ENCODE measurements at places on chromosomes 2 and 18. TPM values are rescaled to one million over a fixed set of nuclear protein-coding genes. Genes with fewer than 3 reads are reported as not detected.

DNA sequence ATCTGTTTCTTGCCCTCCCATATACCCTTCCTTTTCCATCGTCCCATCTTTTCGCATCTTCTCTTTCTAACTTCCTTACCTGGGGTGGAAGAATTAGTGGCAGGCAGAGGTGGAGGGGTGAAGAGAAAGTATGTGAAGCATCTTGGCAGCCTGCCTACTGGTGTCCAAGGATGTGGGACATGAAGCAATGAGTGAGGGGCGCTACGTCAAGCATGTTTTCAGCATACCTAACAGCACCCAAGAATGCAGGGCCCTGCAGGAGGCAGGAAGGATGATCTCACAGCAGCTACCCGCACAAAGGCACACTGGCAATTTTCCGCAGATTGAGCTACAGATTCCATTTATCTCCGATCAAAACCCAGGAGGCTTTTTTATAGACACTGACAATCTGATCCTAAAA, 42.2 kb downstream of the METTL4 start:
- DNase-seq = no peak

DNA sequence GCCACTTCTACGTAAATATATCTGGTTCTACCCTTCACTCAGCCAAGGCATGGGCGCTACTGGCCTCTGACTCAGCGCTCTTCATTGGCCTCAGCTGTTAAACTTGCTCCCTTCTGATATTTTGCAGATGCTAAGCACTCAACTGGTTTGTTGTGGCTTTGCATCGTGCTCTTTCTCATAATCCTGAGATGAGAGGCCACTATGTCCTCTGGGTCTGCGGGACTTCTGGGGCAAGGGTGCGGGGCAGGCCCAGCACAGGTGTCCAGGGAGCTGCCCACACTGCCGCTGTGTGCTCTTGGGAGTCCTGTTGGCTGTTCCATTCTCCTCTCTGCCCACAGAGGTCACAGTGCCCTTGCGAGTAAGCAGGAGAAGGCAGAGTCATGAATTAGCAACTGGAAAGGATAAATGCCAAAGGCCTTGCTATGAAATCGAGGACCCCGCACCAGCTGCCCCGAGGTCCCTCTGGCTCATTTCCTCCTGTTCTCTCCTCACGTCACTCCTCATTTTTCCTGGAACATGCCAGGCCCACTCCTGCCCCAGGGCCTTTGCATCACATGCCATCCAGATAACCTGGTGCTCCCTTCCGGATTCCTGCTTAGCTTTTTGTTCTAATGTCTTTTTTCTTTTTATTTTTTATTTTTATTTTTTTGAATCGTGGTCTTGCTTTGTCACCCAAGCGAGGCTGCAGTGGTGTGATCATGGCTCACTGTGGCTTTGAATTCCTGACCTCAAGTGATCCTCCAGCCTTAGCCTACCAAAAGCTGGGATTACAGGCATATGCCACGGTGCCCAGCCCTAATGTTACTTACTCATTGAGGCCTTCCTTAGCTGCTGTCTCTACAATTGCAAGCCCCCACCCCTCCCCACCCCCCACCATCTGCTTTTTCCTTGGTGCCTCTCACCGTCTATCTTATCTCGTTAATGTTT, 34.9 kb upstream of the MAT2A start:
- DNase-seq = no peak

GRCh38 chr18:51196118-51196810, 1.2 kb downstream of the MEX3C start:
- no peak for DNase-seq

DNA sequence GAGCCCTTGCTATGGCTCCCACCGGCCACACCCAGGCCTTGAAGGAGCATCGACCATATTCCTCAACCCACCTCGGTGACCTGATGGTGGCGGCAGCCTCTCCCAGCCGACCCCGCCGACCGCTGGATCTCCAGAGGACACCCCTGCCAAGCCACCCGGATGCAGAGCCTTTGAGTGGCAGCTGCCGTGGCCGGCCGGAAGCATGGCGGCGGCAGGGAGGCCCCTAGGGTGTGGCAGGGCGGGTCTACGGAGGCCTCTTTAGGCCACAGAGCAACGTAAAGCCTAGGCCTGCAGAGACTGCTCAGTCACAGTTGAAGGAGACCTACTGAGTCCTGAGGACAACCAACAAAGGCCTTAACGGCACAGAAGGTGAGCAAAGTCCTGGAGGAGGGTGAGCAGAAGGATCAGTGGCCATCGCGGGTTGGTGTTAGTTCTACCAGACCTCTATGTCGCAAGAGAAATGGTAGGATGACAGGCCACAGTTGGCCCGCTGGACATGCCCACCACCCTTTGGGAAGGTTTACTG, 50.4 kb upstream of the TMEM247 start:
- DNase-seq = no peak

- no peak for DNase-seq
Observed at GRCh38 chr2:16203069-16203468, 262.7 kb downstream of the MYCN start.

DNA sequence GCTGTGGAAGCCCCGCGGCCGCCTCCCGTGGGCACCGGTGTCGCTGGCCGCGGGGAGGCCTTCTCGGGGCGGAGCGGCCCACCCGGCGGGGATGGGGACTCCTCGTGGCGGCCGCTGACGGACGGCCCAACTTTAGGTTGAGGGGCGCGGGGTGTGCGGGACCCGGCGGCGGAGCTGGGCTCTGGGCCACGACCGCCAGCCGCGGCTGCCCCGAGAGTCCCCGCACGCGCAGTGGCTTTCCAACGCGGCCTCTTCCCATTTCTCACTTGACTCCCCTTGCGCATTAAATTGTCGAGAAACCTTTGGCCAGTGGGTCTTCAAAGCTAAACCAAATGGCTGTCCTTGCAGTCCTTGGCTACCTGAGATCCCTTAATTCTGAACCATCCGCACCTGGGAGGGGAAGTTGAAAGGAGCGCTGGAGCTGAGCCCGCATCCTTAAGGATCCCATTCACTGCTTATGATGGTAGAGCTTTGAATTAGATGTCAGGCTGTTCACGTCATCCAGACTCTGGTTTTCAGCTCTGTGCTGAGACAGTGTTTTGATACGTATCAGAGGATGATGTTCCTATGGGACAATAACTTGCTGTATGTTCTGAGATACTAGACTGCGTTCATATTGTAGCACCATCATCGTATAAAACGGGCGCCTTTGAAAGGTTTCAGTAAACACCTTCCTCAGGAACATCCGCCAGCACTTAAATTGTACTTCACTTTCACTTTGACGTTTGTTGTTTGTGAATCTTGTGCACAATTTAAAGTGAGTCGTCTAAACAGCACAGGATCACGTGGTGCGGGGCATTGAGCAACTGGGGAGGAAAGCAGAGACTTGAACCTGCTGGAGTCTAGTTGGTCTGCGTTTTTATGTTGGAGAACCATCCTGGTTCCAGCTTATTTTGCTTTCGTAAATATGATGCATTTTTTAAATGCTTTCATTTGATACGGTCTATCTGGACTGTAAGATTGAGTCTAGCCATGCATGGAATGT, 874 bp downstream of the CLIP4 start:
- peak; percentile 94 for DNase-seq

- no peak for DNase-seq
Observed at GRCh38 chr2:236764716-236765115, 195.1 kb downstream of the ACKR3 start.

Gene DBI
- 253 TPM for total RNA-seq

Gene MYCN
- not detected for total RNA-seq

Gene CCDC141
- total RNA-seq = 0.10 TPM

Gene SLC23A3
- total RNA-seq = 3.3 TPM

Gene STON1
- 0.92 TPM for total RNA-seq

Gene TNS1
- total RNA-seq = 0.49 TPM
